ENCODE measurements at places on chromosomes 12 and 14. TPM values are rescaled to one million over a fixed set of nuclear protein-coding genes. Genes with fewer than 3 reads are reported as not detected.

- DNase-seq: no peak
Measured at GRCh38 chr12:109923481-109924245, 23.6 kb downstream of the TCHP start.

DNA sequence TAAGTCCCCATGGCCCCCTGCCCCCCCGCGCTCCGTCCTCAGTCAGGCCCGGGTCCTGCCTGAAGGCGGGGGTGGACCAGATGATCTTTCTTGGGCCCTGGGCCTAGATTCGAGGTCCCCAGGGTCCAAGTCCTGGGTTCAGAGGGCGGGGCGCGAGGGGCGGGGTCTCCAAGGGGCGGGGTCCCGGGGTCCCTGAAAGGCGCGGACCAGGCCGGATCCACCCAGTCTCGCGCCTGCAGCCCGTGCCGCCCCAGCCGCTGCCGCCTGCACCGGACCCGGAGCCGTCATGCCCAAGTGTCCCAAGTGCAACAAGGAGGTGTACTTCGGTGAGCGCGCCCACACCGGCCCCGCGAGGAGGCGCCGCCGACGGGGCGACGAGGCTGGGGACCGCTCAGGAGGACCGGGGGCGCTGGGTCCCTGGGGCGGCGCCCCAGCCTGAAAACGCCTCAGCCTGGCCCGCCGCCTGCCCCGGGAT lies 325 bp downstream of the CRIP1 start:
- DNase-seq: no peak

DNA sequence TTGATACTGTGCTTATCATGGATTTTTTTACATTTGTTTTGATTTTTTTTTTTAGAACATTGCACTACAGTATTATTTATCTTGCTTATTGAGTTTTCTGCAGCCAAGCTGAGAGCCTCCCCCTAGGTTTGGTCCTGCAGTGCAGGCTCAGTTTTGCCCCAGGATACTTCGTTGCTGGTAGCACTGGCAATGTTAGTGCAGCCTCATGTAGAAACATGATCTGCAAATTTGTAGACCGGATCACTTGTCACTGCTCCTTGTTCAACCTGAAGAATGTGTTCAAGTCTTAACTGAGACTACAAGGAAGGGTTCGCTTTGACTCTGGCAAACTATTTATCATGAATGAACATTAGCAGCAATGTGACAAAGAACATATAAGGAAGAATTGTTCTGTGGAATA lies 377.2 kb upstream of the PDE3A start:
- no peak for DNase-seq

- DNase-seq: no peak
Measured at GRCh38 chr12:5921966-5922899, 22.8 kb downstream of the ANO2 start.

DNA sequence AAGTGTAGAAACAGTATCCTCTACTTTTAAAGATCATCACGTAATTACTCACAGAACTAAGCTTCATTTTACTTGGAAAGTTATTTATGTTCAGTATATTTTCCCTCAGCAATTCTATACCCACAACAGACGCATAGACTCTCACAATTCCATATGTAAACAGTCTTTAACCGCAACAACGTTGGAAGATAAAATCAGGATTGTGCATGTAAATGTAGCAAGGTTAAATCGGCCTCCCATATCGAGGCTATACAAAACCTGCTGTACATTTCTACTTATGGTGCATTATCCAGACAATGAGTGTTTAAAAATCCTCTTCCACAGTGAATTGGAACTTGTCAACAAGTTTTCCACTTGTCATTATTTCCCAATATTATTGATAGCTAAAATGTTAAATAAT lies 581.1 kb downstream of the SLC16A7 start:
- no peak for DNase-seq

DNA sequence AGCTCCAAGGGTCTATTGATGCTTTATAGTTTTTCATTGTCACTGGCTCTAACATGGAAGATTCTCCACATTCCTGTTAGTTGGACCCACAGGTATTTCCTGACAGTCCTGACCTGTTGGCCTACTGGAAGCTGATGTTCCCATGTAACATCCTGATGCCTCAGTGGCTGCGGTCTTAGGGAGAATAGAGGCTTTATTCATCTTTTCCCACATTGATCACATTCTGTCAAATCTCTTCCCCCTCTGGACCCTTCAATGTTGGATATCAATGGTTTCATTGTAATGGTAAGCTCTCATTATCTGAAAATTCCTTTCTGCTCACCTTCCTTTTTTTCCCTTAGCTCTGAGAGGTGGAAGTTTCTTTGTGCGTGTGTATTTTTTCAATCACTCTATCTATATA lies 280.9 kb upstream of the TBX3 start:
- DNase-seq: no peak

DNA sequence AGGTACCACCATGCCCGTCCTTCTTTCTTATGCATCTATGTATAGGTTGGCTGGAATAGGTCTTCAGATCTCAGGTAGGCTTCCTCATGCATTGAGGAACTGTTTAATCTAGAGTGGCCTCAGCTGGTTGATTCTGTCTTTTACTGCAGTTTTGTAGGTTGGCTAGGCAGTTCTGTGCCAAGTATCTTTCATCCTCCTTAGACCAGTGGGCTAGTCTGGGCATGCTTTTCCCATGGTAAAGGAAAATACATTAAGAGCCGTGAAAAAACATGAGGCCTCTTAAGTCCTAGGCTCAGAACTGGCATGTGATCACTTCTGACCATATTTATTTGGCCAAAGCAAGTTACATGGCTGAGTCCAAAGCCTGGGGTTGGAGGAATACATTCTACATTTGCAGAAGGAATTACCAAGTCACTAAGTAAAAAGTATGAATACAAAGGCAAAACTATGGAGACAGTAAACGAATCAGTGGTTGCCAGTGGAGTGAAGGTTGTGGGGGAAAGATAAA lies 137.3 kb downstream of the WIF1 start:
- DNase-seq: no peak

DNA sequence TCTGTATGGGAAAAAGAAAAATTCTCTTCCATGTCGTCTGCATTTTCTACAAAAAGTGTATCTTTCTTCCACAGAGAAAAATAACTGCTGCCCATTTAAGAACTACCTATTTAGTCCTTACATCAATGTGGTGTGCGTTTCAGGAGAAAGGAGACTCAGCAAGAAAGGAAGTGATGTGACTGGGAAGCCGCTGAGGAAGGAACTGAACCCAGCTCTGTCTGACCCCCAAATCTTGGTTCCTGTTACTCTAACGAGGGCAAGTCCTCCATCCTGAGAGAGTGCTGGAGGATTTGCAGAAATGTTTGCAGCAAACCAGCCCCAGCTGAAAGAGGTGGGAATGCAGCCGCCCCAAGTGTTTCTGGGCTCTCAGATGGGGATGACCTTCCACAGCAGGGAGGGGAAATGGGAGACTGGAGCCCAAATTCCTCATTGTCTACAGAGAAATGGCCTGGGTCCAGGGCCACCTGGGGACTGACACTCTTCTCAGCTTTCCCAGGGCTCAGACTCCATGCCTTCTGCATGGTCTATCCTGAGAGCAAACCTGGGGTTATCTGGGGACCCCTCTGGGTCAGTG lies 6.7 kb upstream of the MLEC start:
- no peak for DNase-seq

GRCh38 chr12:40735551-40736230 lies 43.5 kb downstream of the CNTN1 start:
- DNase-seq: no peak

The FZD10 gene
- not detected for total RNA-seq

The PRR4 gene
- 1.3 TPM for total RNA-seq

The GPR162 gene
- total RNA-seq: 1.8 TPM

The OTUB2 gene
- total RNA-seq: 1.6 TPM

The TAS2R30 gene
- 0.98 TPM for total RNA-seq

The ACVRL1 gene
- total RNA-seq: not detected

The NKX2-1 gene
- not detected for total RNA-seq

Data from RPMI7951 (cell line).